ENCODE measurements at places on chromosomes 2 and 18.
A peak's percentile ranks its signal among the peaks of the same experiment; 100 is the strongest.

- DNase-seq = no peak
Observed at GRCh38 chr2:238855891-238856580, 8.2 kb downstream of the TWIST2 start.

GRCh38 chr18:79260023-79260422, 135.7 kb upstream of the NFATC1 start:
- no peak for DNase-seq

DNA sequence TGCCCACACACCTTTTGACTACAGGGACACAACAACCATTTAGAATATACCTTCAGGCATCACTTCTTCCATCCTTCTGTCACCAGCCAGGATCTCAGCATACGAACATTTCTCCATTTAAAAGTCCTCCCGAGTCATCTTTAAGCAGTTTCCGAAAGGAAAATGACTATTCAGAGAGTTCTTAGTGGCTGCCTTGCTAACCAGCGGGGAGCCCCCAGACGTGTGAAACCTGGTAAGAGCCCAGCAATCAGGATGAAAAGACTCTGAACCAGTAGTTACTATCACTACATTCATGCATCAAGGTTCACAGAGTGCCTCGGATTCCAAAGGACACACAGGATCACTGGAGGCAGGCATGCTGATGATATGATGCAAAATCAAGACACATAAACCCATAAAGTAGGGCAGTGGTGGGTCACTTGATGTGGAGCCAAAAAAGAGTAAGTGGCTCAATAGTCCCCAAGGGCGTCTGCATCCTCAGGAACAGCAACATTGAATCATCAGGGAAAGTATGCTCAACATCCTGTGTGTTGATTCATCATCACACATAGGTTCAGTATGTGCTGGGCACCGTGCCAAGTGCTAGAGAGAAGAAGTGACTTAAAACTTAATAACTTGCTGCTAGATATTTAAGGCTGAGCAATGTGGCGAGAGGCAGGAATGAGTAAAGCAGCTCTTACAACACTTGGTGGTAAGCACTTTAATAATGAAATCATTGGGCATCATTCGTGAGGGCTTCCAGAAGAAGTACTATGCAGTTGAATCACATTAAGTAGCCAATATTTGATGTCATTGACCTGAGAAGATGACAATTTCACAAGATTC, 4.4 kb downstream of the CCL20 start:
- DNase-seq = peak; percentile 98

DNA sequence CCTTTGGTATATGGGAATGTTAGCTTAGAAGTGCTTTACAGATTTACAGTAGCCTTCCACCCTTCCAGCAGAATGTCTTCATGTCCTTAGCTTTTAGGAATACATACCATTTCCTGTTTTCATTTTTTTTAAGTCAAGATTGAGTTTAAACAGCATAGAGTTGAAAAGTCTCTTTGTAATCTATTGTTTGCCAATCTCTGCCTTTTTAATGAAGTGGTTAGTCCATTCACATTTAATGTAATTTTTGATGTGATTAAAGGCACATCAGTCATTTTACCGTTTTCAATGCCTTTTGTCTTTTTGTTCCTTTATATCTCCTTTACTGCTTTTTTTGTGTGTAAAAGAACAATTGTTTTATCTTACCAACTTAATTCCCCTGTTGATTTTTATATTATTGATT, 233.4 kb upstream of the SMIM21 start:
- DNase-seq = no peak

DNA sequence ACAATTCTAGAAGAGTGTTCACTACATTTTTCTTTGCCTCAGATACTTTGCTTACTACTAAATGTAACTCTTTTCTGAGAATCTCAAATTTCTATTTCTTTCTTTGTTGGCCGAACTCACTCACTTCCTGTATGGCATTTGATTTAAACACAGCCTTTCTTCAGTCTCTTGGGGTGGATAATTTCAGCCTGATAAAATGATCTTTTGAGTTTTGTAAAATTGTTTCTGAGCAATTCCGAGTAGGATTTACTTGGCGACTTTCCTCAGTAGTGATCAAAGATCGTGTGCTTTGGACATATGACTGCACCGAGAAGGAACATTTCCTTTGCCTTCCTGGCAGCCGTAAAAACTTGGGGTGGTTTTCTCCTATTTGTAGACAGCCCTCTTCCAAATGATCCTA, 127.4 kb downstream of the DCDC2C start:
- no peak for DNase-seq

DNA sequence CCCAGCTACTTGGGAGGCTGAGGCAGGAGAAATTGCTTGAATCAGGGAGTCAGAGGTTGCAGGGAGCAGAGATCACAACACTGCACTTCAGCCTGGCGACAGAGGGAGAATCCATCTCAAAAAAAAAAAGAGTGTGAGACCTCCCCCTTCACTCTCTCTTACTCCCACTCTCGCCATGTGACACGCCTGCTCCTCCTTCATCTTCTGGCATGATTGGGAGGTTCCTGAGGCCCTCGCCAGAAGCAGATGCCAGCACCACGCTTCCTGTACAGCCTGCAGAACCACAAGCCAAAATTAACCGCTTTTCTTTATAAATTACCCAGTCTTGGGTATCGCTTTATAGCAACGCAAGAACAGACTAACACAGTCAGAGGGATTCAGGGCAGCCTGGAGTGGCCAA, 66.3 kb upstream of the CREB1 start:
- DNase-seq = no peak
